Muscle of leg (tissue), 16 donors: ENCODE measurements at places on chromosomes 6 and 20. TPM values are rescaled to one million over a fixed set of nuclear protein-coding genes. Genes with fewer than 3 reads are reported as not detected.

DNA sequence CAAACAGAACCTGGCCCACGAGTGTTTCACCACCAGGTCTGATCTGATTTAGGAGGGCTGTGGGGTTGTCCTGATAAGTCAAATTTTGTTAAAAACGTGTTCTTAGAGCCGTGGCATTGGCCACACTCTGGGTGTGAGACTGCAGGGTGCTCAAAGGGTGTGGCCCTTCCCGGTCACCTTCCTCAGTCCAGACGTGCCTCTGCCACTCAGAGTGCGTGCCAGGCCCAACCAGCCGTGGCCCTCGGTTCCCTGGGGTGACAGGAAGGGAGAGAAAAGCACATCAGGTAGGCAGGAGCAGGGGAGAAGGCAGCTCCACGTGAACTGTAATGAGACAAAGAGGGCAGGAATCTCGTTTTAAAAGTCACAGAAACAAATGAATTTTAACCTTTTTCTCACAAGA lies 115.4 kb downstream of the FAM120B start:
- no peak for DNase-seq

DNA sequence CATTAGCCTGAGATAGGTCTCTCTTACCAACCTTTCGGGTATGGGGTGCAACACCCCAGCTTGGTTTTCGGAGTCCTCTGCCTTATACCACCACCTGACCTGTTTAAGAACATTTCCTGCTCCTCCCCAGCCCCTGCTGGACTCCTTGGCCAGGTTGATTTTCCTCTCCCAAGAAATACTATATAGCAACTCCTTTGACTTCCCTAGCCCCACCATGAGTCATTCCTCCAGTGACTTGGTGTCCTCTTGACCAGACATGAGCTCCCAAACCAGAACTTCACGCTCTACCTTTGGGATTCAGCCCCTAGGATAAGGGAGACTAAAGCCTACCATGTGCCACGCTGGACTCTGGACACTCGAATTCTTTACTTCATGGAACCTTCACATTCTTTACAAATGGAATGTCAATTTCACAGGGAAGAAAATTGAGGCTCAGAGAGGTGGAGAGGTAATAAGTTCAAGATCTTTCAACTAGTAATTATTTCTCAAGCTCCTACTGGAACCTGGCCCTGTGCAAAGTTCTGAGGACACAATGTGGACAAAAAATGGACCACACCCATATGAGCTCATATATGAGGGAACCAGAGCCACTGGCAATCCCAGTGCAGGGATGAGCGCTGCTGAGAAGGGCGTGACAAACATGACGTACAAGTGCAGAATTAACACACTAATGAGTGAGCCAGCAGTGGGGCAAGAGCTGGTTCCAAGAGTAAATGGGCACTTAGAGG lies 48.2 kb downstream of the SIRPA start:
- peak; percentile 67 for DNase-seq

GRCh38 chr6:2970753-2971419 lies 481 bp downstream of the SERPINB6 start:
- DNase-seq, result peak; percentile 76

GRCh38 chr6:34516391-34517324 lies 39.5 kb downstream of the SPDEF start:
- DNase-seq, result no peak

- DNase-seq, result peak; percentile 73
These were observed 299.9 kb upstream of the SUPT3H start for GRCh38 chr6:45677381-45678284.

DNA sequence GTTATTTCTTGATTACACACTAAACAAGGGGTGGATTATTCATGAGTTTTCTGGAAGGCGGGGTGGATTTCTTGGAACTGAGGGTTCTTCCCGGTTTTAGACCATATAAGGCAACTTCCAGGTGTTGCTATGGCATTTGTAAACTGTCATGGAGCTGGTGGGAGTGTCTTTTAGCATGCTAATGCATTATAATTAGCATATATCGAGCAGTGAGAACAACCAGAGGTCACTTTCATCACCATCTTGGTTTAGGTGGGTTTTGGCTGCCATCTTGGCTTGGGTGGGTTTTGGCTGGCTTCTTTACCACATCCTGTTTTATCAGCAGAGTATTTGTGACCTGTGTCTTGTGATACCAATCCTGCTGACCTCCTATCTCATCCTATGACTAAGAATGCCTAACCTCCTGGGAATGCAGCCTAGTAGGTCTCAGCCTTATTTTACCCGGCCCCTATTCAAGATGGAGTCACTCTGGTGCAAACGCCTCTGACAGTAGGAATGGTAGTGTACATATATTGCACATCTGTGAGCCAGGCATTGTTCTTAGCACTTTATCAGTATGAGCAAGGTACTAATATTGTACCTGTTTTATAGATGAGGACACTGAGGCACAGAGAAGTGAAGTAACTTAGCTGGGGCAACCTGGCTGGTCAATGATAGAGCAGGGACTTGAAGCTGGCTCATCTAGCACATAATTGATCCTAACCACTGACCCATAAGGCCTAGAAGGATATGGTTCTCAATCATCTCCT lies 203.7 kb downstream of the NFATC2 start:
- DNase-seq, result peak; percentile 37

GRCh38 chr6:44618371-44618770 lies 230.9 kb downstream of the CDC5L start:
- DNase-seq, result peak; percentile 46

GRCh38 chr20:32749914-32750637 lies 6.8 kb upstream of the COMMD7 start:
- DNase-seq, result no peak

DNA sequence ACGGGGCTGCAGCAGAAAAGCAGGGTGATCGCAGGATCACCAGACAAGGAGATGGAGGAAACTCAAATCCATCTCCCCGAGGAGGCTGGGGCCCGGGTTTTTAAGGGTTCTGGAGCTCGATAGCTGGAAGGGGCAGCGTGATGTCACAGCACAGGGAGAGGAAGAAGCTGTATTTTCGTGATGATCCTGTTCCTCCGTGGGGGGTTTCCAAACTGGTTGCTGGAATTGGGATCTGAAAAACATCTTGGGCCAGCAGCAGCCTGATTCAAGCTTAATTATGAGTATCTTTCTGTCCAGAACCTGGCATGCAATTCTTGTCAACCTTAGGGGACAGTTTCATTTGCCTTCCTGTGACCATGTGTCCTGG lies 4.1 kb downstream of the CST7 start:
- no peak for DNase-seq

DNA sequence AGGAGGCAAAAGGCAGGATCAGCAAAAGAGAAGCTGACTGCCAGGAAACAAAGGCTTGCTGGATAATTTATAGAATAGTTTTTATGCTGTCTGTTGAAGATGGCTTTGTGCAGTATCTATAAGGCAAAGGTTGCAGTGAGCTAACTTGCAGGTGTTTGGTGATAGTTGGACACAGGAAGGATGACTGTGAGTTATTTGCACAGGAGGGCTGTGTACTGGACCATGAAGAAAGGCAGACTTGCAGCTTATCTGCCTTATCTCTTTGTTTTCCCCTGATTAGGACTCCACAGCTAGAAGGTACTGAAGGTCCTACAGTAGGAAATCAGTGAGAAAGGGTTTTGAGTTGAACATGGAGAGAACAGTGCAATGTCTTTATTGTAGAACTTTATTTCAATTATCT lies 2.1 kb downstream of the BTN1A1 start:
- no peak for DNase-seq

- DNase-seq, result no peak
These were observed 245.3 kb upstream of the FOXQ1 start for GRCh38 chr6:1066449-1067090.

DNA sequence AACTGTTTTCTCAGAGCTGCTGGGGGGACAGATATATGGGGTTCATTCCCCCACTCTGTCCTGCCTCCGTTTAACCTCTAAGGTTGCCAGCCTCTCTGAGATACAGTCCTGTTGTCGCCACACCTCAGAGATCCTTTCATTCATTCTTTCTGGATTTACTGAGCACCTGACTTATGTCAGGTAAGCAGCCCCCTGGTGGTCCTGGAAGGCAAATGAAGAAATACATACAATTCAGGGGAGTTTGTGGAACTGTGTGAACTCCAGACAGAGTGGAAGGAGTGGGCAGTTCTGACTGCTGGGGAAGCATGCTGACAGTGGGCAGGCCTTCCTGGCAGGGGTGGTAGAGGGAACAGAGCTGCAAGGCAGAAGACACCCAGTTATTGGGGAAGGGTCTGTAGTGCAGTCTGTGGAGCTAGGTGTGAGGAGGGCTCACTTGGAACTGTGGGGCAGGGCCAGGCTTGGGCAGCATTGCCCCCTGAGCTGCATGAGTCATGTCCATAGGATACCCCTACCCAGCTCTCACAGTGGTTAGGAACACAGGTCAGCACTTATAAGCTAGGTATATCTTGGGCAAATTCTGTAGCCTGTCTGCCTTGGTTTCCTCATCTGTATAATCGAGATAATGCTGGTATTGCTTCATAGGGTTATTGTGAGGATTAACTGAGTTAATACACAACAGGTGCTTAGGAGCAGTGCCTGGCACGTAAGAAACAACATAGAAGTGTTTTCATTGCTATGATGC lies 12.8 kb upstream of the SGK2 start:
- no peak for DNase-seq

- no peak for DNase-seq
These were observed 72.4 kb upstream of the LAMP5 start for GRCh38 chr20:9441948-9442347.

- no peak for DNase-seq
These were observed 372.9 kb downstream of the PREX1 start for GRCh38 chr20:48454671-48455490.

- DNase-seq, result no peak
These were observed 56.8 kb downstream of the PRL start for GRCh38 chr6:22240025-22240424.

DNA sequence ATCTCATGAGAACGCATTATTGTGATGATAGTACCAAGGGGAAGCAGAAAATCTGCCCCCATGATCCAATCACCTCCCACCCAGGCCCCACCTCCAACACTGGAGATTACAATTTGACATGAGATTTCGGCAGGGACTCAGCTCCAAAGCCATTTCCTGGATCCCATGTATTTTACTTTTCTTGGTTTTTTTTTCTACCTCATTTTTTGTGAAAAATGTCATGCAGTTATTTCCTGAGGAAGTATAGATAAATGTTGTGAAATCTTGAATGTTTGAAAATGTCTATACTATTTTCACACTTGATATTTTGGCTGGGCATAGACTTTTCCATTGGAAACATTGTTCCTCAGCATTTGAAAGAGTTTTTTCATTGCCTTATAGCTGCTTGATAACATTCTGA lies 9.1 kb upstream of the BRPF3 start:
- no peak for DNase-seq

GNAS-AS1 gene
- polyA plus RNA-seq, result 2.7 TPM

PAX1 gene
- 1.4 TPM for polyA plus RNA-seq

APOM gene
- polyA plus RNA-seq, result 3.7 TPM

GCNT2 gene
- polyA plus RNA-seq, result 2.7 TPM

UQCC2 gene
- 73.8 TPM for polyA plus RNA-seq

PRRT1 gene
- 1.8 TPM for polyA plus RNA-seq

STMN3 gene
- 31.9 TPM for polyA plus RNA-seq
